Ammon's horn (tissue), 1 donor: ENCODE measurements at places on chromosomes 4 and X.

GRCh38 chr4:139584784-139585183 lies 28.8 kb upstream of the SETD7 start:
- DNase-seq, result no peak

GRCh38 chrX:53031380-53031779 lies 17.2 kb upstream of the GPR173 start:
- DNase-seq, result no peak

GRCh38 chr4:87620491-87620890 lies 12.2 kb downstream of the DSPP start:
- peak; percentile 34 for DNase-seq

- no peak for DNase-seq
These were observed 53.0 kb upstream of the SHISA3 start for GRCh38 chr4:42344309-42344708.

DNA sequence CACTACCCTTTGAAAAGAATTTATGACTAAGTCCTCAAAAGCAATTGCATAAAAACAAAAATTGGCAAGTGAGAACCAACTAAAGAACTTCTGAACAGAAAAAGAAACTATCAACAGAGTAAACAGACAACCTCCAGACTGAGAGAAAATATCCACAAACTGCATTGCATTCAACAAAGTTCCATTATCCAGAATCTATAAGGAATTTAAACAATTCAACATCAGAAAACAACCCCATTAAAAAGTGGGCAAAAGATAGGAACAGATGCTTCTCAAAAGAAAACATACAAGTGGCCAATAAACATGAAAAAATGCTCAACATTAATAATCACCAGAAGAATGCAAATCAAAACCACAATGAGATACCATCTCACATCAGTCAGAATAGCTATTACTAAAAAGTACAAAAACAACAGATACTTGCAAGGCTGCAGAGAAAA lies 130.2 kb downstream of the GASK1B start:
- no peak for DNase-seq

DNA sequence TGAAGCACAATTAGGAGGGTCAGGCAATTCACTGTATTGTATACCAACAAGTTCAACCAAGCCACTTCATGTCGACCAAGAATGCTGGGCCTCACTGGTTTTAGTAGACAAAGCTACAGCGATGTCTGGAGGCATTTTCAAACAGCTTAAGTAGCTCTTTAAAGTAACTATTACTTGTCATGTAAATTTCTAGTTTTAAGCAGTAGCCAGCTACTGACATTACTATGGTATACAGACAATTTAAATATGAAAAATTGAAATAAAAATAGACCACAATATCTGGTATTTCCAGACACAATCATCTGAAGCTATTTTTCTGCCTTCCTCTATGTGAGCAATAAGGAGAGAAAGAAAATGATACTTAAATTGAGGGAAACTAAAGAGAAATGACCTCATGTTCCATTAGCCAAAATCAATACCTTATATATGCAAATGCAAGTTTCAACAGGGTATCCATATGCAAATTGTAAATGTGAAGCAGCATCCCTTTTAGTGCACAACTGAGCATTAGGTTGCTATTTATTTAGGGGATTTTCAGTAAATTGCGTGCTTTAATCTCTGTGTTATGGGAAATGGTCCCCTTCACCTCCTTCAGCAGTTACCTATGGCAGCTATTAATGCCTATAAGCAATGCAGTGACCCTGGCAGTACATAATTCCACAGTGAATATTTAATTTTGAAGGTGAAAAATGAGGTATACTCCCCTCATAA lies 119.5 kb downstream of the GPC3 start:
- no peak for DNase-seq
